ENCODE measurements at places on chromosomes 2 and 18.

DNA sequence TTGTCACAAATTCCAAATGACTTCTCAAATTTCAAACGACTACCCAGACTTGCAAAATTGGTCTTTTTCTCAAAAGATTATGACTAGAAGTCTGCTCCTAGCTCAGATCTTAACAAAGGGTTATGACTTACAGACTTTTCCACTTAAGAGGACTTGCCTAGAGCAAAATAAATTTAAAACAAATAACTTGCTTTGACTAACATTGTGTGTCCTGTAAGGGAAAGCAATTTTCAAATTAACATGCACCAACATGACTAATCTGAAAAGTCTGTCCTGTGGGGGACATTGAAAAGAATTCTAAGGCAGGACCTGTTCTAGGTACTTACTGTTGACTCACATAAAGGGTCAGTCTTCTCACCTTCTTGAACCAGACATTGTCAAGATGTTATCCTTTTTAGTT is 53.5 kb upstream of the TMEM200C start:
- no peak for DNase-seq

GRCh38 chr2:107984707-107985106 is 1.6 kb upstream of the SLC5A7 start:
- no peak for DNase-seq

- DNase-seq = no peak
Measured at GRCh38 chr2:39933196-39933595, 154.1 kb upstream of the THUMPD2 start.

- DNase-seq = no peak
Measured at GRCh38 chr2:97763176-97763845, 49.9 kb downstream of the ZAP70 start.

- no peak for DNase-seq
Measured at GRCh38 chr2:62415019-62415431, 91.0 kb downstream of the TMEM17 start.

DNA sequence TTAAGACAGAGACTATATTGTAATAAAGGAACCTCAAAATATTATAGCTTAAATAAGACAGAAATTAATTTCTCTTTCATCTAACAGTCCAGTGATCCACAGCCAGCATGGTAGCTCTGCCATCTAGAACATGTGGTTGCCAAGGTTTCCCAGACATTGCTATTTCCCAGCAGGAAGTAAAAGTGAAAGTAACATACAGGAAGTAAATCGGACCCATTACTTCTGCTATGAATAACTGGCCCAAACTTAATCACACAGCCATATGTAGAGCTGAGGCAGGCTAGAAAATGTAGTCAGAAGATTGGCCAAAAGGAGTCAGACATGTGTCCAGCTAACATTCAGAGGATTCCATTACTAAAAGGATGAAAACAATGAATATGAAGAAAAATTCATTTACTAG is 71.0 kb downstream of the NOL4 start:
- DNase-seq = no peak

GRCh38 chr2:3104261-3104660 is 273.4 kb downstream of the EIPR1 start:
- DNase-seq = no peak

GRCh38 chr2:166901336-166901735 is 13.1 kb downstream of the XIRP2 start:
- DNase-seq = no peak

- DNase-seq = no peak
Measured at GRCh38 chr18:52615943-52616342, 275.9 kb downstream of the DCC start.

DNA sequence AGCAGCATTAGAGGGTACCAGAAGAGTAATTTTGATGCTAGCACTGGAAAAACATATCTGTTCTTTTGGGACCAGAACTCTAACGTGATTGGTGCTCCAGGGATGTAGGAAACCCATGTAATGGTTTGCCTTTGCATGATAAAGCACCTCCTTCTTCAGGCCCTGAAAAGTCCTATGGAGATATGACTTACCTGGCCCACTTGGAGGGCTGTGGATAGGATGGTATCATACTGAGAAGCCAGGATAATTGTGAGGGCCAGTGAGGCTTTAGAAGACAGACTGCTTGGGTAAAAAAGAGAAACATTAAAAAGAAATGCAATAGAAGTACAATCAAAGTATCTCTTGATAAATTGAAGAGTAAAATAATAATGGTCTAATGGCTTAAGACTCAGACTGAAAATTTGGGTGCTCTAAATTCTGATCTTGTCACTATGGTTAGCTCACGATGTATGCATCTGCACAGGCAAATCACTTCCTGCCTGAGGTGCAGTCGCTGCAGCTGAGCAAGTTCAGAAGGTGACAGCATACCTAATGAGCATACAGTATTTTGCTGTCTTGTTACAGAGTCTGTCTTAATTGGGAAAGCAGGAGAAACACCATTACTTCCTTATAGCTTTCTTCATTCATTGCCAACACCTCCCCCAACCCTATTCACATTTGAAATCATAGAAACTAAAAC is 371.5 kb downstream of the NUP35 start:
- no peak for DNase-seq

- no peak for DNase-seq
Measured at GRCh38 chr2:207055257-207055656, 110.5 kb downstream of the KLF7 start.

- no peak for DNase-seq
Measured at GRCh38 chr2:10345813-10346212, 43.1 kb downstream of the HPCAL1 start.

- DNase-seq = no peak
Measured at GRCh38 chr18:2627821-2628276, 27.7 kb upstream of the SMCHD1 start.

- DNase-seq = no peak
Measured at GRCh38 chr2:127631997-127632581, 13.9 kb upstream of the GPR17 start.

- no peak for DNase-seq
Measured at GRCh38 chr2:112149194-112149593, 11.0 kb downstream of the FBLN7 start.

GRCh38 chr2:120381192-120381591 is 35.3 kb downstream of the INHBB start:
- no peak for DNase-seq

GRCh38 chr2:47022186-47022765 is 106.7 kb upstream of the MCFD2 start:
- no peak for DNase-seq

- no peak for DNase-seq
Measured at GRCh38 chr2:122300758-122301157, 545.3 kb downstream of the TSN start.

- DNase-seq = no peak
Measured at GRCh38 chr2:126831234-126832005, 67.3 kb upstream of the TEX51 start.

DNA sequence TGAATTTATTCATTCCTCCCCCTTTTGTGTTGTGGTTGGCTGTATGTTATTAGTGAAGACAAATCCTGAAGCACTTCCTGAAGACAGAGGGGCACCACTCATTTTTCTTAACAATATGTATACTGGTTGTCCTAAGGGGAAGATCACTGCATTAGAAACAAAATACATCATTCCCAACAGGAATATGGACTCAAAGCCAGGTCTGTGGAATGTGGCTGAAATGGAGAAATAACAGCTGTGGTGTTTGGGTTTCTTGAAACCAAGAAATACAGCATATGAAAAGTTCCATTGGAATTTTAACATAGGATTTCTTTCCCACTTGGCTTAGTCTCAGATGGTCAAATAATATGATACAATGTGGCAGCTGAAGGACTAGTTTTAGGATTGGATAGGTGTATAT is 267.6 kb downstream of the KCNE4 start:
- no peak for DNase-seq

GRCh38 chr18:57094175-57094574 is 52.7 kb upstream of the BOD1L2 start:
- DNase-seq = no peak

DNA sequence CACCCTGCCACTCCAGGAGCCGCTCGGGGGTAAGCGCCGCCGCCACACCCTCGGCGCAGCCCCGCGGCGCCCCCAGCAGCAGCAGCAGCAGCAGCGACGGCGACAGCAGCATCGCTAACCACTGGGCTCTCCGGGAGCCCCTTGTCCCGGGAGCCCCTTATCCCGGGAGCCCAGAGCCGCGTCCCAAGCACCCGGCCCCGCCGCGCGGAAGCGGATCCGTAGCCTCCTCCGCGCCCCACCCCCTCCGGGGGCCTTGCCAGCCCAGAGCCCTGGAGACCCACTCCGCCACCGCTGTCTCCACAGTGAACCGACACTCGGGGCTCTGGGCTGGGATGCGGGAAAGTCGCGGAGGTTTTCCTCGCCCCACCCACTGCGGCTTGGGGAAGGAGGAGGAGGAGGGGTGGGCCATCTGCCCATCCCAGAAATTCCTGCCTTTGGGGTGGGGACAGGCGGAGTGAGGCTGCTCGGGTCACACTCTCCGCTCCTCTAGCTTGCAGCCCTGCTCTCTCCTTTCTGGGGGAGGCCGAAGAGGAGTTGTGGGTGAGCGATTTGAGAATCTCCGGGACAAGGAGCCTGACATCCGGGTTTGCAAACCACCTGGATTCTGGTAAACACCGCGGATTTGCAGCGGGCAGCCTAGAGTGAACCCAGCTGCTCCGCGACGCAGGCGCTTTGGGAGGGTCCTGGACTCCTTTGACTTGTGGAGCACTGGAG is at the start of gene PLA2R1:
Gene PLA2R1, minus strand, starts transcription at position 324 of the 714 bp plus-strand sequence. Its CDS starts 212 bp downstream, at position 112.
- no peak for DNase-seq

DNA sequence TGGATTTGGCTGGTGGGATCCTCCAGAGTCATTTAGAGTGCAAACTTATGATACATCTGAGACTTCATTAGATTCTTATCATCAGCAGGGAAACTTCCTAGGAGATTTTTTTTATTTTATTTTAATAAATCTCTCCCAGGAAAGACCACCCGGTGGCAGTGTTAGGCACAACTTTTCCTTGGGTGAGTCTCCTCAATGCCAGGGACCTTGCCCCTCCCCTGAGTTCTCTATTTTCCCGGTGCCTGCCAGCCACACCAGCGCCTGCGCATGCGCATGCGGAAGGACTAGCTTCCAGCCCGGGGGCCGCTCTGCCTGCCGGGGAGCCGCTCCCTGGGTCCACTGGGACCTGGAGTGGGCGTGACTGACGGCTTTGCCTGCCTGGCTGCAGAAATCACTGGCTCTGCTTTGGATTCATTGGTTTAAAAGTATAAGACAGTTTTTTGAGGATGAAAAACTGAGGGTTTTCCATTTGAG is 86.6 kb downstream of the TMEM182 start:
- no peak for DNase-seq

DNA sequence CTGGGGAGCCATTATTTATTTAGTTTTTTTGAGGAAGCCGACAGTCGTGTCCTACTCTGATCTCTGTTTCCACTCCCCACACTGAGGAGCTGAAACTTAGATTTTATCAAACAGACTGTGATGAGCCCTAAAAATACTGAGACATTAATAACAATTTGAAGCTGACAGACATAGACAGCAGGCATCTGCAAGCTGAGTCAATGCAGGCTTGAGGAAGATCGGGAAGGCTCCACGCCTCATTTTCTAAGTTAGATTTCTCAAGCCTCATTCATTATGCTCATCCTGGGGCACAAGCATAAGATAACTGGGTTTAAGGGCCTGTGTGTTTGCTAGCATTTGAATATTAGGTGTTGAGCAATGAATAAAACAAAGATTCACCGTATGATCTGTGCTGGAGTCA is 26.3 kb downstream of the EFR3B start:
- no peak for DNase-seq

DNA sequence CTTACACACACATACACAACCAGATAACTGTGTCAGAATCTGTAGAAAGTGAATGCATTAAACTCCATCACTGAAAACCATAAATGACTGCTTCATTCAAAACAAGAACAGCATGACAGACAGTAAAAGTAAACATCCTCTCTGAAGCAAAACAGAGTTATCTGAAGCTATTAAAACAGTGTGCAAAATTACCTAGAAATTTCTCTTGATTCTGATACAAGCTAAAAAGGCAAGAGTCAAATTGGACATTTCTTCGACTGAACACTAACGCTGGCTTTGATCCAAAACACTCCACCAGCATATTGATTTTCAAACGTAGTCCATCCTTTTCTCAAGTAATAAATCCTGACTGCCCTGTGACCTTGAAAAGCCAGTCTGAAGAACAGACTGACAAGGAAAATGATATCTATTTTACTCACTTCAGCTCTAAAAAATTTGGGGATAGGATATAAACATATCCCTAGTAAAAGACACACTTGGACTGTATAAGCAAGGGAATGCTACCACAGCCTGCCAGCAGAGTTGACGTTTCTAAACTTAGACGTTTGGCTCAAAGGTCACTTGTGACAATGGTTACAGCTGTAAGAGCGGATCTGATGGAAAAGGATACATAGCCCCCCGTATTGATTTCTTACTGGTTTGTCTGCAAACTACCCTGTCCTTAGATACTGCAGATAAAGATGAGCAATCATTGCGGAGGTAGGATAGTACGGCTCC is 128.9 kb upstream of the ITGB6 start:
- no peak for DNase-seq

- DNase-seq = no peak
Measured at GRCh38 chr2:219642069-219642454, 14.6 kb downstream of the SLC4A3 start.

DNA sequence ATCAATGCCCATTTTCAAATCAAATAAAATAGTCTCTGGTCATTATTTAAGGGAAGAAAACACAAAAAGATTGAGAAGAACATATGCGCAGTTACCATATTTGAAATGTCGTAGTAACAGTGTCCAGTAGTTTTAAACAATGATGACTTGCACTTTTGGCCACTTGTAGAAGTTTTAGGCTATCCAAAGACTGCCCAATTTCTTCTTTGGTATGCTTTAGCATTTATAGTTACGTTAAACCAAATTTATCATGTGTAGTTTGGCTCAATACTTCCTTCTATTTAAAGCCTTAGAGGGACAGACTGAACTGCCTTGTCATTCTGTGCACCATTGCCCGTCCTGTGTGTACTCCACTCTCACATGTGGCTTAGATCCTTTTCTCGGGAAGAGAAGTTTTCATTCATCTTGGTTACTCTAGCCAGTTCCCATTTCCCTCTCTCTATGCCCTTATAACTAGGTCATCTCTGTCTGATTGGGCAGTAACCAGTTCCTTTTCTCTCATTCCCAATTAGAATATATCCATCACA is 84.8 kb upstream of the TTN start:
- no peak for DNase-seq

- DNase-seq = no peak
Measured at GRCh38 chr2:227500301-227500630, 28.3 kb downstream of the AGFG1 start.

- DNase-seq = no peak
Measured at GRCh38 chr2:132876745-132877391, 206.9 kb upstream of the LYPD1 start.

DNA sequence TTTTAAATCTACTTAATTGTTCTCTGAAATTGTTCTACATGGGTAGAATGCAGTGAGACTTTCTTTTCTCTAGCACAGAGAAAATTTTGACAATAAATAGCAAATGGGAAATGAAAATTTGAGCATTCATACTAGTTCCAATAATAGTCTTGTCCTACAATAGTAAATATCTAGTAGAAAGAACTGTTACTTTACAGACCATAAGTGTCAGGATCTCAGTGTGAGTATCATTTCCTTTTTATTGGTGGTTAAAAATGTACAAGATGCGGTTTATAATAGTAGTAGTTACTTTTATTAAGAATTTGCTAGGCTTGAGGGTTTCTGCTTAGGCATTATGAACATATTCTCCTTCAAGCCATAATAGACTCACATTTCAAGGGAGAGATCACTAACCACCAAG is 43.2 kb downstream of the KCNE4 start:
- no peak for DNase-seq
